ENCODE measurements at places on chromosomes 7 and 10.

DNA sequence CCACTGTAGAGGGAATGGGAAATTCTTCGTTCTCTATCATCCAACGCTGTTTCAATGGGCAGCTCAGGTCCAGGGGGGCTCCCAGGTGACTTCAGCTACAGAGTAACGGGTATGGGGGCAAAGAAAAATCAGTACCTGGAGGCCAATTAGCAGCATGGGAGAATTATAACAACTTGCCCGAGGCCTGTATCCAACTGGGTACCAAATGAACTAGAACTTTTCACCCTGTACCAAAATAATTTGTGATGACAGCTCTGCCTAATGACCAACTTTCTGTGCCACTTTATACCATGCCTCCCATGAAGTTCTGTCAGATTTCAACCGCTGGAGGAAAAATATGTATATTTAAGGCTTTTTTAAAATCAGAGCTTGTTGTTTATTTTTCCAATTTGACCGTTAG is 467.1 kb downstream of the PARD3 start:
- no peak for ATAC-seq

GRCh38 chr10:110540031-110540430 is 27.5 kb upstream of the SMC3 start:
- no peak for ATAC-seq

DNA sequence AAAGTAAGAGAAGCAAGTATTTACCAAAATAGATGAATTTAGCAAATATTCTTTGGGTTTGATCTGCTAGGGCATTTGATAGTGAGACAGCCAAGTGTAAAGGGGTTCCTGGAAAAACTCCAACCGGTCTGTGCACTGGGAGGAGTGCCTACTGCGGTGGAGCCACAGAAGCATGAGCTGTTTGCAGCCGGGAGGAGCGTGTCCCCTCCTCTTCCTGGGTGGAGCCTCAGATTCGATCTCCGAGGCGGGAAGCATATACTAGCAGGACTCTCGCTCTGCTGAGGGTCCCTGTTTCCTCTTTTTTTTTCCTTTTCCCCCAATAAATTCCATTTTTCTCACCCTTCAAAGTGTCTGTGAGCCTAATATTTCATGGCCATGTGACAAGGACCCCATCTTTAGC is 45.1 kb upstream of the MET start:
- no peak for ATAC-seq

GRCh38 chr10:14579405-14579804 is 195.3 kb downstream of the FAM107B start:
- ATAC-seq: no peak

GRCh38 chr10:61752111-61753011 is 89.6 kb downstream of the CABCOCO1 start:
- ATAC-seq: peak; percentile 85

GRCh38 chr7:158407581-158408317 is 179.9 kb downstream of the PTPRN2 start:
- ATAC-seq: peak; percentile 42

DNA sequence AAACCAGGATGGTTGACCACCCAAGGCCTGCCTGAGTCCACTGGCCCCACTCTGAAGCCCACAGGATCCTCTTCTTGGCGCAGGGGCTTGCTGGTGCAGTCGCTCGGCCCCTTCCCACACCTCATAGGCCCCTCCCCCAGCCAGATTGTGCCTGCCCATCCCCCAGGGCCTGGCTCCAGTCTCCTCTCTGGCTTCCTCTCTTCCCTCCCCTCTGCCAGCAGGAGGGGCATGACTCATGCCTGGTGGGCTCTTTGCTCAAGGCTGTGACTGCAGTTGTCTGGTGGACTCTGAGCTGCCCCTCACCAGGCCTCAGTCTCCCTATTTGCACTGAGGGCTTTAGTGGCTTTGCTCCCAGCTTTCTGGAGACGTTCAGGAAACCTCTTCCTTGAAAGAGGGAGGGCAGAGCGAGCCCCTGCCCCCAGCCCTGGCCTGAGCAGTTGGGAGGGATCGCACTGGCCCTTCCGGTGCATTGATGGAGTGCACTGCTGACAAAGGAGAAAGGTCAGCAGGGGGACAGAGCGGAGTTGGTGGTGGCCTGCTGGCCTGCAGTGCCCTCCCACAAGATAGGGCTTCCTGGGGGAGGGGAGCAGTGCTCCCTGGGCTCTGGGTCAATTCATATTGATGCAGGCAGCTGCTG is 60.7 kb downstream of the ZMIZ1 start:
- no peak for ATAC-seq

DNA sequence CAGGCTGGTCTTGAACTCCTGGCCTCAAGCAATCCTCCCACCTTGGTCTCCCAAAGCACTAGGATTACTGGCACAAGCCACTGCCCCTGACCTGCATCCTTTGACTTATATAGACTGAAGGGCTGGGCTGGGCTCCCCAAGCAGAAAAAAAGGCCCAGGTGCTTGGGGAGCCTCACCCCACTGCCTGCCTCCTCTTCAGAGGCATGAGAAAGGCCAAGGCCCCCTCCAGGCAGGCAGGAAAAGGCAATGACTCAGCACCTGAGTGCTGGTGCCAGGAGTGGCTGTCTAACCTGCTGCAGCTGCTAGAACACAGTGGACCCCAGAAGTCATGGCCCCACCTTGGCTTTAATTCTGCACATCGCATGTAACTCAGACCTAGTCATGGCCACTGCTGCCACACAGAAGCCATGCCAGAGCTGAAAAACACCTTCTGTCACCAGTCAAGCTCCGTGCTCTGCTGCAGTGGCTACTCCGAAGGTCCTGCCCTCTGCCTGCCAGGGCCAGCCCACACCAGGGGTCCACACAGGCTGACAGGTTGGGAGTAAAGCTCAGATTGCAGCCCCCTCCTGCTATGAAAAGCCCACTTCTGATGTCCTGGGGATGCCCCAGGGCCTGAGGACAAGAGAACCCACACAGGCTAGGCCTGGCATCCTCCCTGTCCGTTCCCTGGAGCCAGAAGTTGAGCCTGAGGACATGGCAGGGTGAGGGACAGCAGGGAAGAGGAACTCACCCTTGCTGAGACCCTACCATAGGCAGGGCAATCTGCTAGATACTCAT is 48.5 kb downstream of the GRID1 start:
- ATAC-seq: no peak

DNA sequence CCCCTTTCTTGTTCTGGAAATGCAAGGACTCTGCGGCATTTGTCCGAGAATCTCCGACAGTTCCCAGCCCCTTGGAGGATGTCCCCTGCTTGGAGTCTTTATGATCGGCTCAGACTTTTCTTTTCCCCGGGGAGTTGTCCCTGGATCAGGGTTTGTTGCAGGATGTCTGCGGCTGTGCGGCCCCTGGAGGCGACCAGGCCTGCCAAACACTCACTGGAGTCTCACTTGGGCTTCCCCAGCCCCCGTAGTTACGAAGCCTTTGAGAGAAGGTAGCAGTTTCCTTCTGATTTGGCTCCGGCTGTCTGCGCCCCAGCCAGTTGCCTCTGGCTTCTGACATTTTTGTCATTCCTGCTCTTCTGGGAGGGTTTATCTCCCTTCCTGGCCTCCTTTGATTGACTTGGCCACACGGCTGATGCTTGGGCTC is 16.1 kb downstream of the COL26A1 start:
- ATAC-seq: no peak

GRCh38 chr10:74880041-74880440 is 53.6 kb downstream of the KAT6B start:
- ATAC-seq: no peak

DNA sequence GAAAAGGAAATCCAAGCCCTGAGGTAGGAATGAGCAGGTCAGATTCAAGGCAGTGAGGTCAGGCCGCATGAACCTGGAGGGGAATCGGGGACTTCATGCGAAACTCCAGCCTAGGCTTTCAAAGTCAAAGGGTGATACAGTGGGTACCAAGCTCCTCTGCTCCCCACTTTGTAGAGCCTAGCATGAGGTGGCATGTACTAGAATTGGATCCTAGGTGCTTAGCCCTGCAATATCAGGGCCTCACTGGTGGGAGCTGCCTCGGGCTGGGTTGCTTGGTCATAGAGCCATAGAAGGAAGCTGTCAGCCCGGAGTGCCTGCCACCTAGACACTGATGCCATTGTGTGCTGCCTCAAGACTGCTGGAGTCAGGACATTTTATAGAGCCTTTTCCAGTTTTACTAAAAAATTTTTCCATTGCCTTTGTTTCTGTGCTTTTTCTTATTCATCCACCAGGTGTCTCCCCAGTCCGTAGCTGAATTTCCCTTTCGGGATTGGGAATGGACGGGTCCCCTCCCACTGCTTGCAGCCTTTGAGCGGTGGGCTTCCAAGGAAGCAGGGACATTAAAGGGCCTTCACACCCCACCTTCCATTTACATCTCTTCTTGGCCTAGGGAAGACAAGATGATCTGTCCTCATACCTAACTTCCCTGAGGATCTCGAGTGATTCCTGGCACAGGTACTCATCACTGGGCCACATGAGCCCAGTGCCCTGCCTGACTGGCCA is 5.5 kb upstream of the LZTS2 start:
- ATAC-seq: no peak

DNA sequence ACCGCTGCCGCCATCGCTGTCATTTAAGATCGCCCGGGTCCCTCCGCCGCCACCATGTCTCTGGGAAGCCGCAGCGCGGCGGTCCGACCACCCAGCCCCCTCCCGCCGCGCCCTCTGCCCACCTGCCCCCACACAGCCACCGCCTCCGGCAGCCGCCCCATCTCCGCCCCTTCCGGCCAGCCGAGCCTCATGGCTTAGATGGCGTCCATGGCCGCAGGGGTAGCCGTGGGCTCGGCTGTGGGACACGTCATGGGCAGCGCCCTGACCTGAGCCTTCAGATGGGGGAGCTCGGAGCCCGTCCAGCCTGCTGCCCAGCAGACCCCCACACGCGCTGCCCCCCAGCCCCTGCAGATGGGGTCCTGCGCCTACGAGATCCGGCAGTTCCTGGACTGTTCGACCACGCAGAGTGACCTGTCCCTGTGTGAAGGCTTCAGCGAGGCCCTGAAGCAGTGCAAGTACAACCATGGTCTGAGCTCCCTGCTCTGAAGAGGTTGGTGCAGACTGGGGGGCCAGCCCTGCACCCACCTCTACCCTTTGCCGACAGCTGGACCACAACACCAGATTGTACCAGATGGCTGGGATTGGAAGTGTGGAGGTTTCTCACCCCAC is 38.0 kb upstream of the TARP start:
- no peak for ATAC-seq

DNA sequence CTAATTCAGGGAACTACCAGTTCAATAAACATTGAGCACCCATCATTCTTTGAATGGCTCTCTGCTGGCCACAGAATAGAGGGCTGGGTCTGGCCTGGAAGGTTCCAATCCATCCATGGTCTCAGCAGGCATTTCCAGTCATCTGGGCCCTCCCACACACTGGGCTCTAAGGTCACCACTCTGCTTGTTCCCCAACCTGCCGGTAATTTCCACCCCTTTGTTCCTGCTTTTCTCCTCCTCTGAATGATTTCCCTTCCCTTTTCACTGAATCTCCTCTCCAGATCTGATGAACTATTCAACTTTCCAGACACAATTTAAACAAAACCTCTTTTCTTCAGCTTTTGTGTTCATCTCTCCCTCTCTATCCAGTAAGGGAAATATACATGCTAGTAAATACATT is 2.6 kb downstream of the BZW2 start:
- ATAC-seq: no peak

DNA sequence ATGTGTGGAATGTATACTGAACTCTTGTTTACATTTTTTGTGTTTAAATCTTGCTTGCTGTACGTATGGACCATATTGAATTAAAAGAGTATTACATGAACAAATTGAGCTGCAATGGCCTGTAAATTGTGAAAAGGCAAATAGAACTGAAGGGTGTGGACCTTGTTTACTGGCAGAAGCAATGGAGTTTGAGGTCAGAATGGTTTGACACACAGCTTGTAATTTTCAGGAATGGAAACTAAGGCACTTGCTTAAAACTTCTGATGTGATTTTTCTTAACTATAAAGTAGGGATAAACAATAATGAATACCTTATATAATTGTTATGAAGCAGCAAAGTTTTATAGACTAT is 33.9 kb upstream of the COBL start:
- ATAC-seq: no peak

GRCh38 chr7:149197675-149198074 is 2.3 kb downstream of the ZNF282 start:
- ATAC-seq: peak; percentile 72

DNA sequence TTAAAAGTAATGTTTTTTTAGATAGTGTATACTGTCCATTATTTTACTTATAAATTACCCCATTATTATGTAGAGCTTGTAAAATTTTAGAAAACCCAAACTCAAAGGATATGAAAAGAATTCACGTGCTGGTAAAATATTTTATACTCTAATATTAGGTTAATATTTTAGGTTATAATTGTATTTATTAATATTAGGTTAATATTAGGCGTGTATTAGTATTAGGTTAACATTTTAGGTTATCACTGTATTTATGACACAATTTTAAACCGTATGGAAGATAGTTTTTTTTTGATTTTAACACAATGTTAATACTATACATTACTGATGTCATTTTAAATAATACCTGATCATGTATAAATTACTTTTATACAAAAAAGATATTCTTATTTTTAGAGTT is 48.5 kb downstream of the ARL4A start:
- no peak for ATAC-seq

DNA sequence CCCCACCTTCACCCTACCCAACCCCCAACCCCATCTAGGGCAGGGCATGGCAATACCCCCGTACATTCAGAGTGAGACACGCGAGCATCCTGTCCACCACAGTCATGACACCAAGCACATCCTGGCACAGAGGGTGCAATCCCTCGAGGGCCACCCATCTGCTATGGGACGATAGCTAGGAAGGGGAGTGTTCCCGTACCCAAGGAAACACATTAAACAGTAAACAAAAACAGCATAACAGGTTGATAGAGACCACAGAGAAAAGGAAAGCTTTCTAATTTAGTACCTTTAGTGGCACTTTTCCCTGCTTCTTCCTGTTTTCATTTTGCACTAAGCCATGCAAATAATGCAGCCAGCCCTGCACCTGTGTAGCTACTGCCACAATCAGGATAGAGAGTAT is 2.3 kb upstream of the SMKR1 start:
- ATAC-seq: no peak

GRCh38 chr7:3272691-3273141 is 28.3 kb upstream of the SDK1 start:
- no peak for ATAC-seq

- ATAC-seq: no peak
Observed at GRCh38 chr7:136016649-136017395, 39.7 kb upstream of the MTPN start.

GRCh38 chr10:24428410-24428782 is 219.5 kb downstream of the KIAA1217 start:
- ATAC-seq: peak; percentile 89

- no peak for ATAC-seq
Observed at GRCh38 chr7:140349144-140349771, 49.1 kb downstream of the SLC37A3 start.

DNA sequence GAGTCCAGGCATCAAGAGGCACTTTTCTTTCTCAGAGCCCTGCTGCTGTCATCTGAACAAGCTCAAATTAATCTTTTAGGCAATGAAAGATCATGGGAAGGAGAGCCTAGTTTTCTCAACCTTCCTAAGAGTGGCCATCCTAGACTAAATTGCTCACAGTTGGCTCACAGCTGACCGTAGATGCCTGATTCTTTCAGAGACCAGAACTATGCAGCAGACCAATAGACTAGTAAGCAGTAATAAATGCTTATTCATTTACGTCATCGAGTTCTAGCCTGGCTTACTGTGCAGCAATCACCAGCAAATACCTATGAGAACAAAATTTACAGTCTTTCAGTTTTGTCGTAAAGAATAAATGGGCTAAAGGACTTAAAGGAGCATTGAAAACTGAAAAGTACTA is 602.9 kb upstream of the GHITM start:
- ATAC-seq: no peak

GRCh38 chr7:154587792-154588191 is 415.1 kb downstream of the PAXIP1 start:
- peak; percentile 23 for ATAC-seq
